Activated naive CD4-positive, alpha-beta T cell treated with anti-CD3 and anti-CD28 coated beads, Interleukin-2, amount 50 U/mL, for 16 hours (primary cell): ENCODE measurements at places on chromosomes 5 and 9.

DNA sequence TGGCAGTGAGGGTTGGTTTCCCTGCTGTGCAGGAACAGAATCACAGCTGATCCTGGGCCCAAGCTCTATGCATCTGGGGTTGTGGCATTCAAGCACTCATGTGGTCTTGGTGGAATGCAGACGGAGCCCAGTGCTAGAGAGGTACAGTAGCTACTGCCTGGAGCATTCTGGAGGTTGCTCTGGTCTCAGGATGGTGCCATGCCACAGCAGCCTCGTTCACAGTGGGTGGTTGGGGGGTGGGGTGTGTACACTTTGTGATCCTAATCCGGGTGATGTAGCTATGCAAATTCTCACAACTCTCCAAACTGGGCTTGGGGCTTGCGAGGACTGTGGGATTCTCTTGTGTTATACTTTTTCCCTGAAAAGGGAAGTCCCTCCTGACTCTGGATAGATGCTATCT is 45.2 kb downstream of the FGD3 start:
- no peak for DNase-seq

- no peak for DNase-seq
Observed at GRCh38 chr5:112637343-112637742, 100.3 kb upstream of the APC start.

DNA sequence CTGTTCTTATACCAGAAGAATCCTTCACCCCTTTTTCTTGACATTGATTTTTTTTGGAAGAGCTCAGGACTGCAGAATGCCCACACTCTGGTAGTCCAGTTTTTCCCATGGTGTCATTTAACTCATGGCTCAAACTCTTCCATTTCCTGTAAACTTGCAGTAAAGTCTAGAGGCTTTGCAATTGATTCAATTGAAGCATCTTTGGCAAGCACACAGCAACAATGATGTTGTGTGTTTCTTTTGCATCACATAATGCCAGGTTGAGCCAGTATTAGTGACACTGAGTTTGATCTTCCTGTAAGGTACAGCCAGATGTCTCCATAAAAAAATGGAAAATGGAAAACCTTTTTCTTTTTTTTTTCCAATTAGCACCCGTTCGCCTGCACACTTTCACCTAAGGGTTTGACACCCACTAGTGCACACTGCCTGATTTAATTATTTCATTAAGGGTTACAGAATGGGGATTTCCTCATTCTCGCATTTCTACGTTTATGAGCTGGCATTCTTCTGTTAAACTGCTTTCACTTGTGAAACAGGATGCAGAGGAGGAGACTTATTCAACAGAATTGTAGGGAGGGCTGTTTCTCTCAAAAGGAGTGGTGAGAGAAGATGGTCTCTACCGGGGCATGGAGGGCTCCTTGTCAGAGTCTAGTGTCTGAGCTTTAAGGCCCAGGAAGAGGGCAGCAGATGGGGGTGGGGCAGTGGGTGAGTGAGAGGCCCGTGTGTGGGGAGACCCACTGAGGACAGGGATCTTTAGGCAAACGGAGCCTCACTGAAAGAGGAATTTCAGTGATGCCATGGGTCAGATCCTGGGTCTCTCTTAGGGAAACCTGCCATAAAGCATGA is 2.2 kb upstream of the S1PR3 start:
- DNase-seq, result no peak

GRCh38 chr5:99033014-99033900 is 104.5 kb upstream of the CHD1 start:
- DNase-seq, result no peak

DNA sequence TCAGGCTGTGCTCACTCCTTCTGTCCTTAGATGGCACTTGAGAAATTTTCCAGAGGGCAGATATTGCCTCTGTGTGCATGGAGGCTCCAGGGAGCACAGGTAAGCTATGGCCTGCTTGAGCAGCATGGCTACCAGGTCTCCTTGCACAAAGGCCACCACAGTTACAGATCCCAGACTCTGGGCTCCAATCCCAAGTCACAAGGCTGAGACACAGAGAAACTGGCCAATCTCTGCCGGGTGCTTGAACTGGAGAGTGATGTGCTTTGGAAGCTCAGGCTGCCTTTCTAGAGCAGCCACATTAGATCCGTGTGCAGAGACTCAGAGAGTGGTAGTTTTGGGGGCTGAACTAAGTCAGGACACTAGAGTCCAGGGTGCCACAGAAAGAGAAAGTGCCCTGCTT is 145.7 kb downstream of the SEMA6A start:
- DNase-seq, result no peak

DNA sequence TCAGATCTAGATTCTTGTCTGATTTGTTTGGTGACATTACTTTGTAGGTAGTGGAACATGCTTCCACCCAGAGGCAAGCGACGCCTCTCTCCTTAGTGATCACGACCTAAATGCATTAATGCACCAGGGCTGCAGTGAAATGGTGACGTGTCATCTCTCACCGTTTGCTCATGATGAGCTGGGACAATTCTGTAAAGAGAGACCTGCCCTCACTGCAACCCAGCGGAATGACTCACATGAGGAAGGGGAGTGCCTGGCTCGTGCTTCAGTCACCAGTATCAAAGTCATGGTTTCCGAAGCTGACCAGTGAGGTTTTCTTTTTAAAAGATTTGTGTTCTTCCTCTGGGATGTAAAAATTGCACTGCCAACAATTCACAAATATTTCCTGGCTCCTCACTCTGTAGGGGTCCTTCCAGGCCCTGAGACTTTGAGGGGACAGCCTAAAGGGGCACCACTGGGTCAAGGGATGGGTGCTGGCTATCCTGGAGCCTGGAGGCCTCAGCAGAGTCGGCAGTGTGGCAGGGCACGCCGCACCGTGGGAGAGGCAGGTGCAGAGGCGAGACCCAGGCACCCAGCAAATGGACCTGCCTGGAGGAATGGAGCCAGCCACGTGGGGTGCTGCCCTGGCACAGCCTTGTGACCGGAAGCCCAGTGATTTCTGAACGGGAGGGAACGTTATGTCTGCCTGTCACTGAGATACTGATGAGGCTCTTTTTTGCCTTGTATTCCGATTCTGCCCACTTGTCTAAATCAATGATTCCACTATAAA is 17.3 kb downstream of the QSOX2 start:
- DNase-seq, result no peak

- no peak for DNase-seq
Observed at GRCh38 chr5:74430631-74431289, 209.8 kb downstream of the ENC1 start.

DNA sequence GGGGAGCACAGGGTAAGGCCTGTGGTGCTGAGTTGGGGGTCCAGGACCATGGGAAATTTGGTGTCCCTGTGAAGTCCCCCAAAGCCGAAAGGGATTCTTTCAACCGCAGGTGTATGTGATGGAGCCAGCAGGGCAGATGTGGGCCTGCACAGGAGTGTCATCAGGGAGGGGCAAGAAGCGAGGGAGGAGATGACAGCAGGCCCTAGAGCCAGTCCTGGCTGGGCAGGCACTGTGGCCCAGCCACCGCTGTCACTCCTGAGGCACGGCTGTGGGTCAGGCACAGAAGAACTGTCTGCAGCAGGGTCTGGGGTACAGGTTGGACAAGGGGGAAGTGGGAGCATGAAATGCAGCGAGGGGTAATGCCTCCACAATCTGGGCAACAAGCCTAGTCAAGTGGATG is 4.8 kb downstream of the HK3 start:
- DNase-seq, result no peak

DNA sequence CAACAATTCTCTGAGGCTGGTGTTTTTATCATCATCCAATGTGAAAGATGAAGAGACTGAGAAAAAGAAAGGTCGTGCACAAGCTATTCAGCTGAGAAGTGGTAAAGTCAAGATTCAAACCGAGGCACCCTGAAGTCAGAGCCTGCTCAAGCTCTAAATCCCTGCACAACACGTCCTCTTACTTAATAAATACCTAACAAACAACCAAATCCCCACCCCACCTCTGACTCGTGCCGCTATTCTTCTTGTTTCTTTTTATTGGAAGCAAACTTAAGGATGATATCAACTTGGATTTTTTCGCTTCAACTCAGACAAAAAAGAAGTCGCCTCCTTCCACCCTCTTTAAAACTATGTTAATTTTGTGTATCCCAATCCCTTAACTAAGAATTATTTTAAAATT is 140.2 kb downstream of the CEP120 start:
- DNase-seq, result no peak

- DNase-seq, result no peak
Observed at GRCh38 chr9:130041648-130042405, 1.2 kb downstream of the FNBP1 start.

GRCh38 chr9:96242811-96243210 is 59.2 kb downstream of the HSD17B3 start:
- DNase-seq, result no peak

DNA sequence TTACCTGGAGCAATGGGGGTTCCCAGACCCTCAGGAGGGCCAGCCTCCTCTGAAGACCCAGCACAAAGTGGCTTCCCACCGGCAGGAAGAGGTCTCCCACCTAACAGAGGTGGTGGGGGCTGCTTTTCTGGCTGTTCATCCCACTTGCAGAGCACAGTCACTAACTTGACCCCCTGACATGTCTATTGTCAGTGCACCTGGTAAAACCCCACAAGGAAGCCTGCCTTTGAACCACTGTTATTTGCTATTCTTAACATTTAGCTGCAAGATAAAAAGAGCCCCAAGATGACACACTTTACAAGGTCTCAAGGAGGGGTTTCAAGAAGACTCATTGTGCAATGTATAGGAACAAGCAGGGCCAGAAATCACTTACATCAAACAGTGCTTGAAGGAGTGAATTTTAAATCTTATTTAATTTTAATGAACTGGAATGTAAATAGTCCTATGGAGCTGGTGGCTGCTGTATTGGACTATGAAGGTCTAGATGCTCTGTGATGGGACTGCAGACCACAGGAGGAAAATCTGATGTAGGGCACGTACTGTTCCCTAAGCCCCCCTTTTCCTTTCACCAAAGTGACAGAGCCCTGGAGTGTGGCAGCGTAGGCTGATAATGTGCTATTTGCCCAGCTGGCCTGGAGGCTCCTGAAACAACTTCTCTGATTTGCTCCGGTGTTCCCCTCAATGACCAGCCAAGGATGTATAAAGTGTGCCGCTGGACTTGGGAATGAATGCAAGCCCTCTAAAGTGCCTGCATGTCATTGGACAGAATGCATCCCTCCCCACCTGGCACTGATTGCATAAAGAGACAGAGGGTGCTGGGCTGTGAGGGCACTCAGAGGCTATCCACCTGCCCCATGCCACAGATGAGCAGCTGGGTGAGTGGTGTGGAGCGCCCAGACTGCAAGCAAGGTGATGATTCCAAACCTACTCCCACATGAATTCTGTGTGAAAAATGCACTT is 80.2 kb downstream of the PTPN3 start:
- DNase-seq, result no peak
